ENCODE measurements at places on chromosomes 1 and 21. TPM values are rescaled to one million over a fixed set of nuclear protein-coding genes. Genes with fewer than 3 reads are reported as not detected.

Gene S100A10
- 228 TPM for polyA plus RNA-seq

GRCh38 chr1:201222125-201222524 is 31.5 kb downstream of the IGFN1 start:
- DNase-seq = no peak

GRCh38 chr1:231236208-231236591 is 4.8 kb upstream of the GNPAT start:
- DNase-seq = no peak

DNA sequence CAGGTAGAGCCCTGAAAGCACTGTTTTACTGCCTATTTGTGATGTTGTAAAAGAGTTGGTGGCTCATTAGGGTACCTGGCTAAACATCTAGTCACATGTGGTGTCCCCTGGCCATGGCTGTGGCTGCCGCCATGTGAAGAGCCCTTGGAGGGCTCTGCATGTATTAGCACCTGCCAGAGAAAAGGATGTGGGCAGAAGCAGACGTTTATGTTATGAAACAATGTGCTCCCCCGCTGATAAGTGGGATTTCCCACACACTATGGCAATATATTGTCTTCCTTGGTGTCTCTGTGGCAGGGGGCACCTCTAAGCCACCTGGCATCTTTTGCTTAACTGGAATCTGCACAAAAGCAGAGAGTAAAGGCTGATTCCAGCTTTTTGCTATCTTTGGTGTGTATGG is 9.6 kb downstream of the TENT5C start:
- no peak for DNase-seq

- DNase-seq = no peak
These were observed 239.8 kb downstream of the CAMTA1 start for GRCh38 chr1:7025013-7025412.
